NCI-H2171 (cell line): ENCODE measurements at places on chromosomes 1 and 21.
A peak's percentile ranks its signal among the peaks of the same experiment; 100 is the strongest.

- no peak for DNase-seq
These were observed 105.5 kb downstream of the EBNA1BP2 start for GRCh38 chr1:43066578-43066977.

DNA sequence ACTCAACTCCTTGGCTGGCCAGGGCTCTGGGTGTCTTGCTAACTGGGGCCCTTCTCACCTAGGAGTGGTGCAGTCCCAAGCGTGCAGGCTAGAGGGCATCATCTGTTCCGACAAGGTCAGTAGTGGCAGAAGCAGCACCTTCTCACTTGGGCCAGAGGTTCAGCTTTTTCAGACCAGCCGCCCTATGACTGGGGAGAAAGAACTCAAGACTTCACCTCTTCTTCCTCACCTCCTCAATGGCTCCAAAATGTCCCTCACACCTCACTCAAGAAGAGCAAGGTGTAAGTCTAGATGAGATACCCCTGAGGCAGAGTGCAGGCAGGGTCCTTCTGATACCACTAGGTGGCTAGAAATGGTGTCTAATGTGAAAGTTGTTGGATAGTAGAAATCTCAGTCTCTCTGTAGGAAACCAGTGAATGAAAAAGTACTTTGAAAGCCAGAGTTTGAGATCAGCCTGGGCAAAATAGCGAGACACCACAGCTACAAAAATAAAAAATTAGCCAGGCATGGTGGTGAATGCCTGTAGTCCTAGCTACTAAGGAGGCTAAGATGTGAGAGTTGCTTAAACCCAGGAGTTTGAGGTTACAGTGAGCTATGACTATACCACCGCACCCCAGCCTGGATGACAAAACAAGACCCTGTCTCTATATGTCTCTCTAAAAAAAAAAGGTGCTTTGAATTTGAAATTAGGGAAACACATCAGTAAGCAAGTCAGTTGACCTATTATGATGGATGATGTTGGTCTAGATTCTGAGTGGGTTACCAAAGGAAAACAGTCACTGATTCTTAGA lies 8.6 kb upstream of the IL20 start:
- no peak for DNase-seq

DNA sequence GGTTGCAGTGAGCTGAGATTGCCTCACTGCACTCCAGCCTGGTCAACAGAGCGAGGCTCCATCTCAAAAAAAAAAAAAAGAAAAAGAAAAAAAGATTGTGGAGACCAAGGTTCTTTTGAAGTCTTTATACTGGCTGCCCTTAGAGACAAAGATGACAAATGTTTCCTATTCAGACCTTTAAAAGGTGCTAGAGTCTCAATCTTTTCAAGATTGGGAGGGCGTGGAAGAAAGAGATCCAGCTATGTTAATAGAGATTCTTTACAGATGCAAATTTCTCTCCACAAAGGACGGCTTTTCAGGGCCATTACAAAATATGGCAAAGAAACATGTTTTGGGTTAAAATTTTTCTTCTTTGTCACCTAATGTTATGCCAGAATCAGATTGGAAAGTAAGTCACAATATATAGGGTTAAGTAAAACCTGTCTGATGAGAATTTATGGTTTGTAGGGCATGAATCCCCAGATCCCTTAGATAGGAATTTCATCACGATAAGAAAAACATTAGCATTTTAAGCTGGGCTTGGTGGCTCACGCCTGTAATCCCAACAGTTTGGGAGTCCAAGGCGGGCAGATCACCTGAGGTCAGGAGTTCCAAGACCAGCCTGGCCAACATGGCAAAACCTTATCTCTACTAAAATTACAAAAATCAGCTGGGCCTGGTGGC lies 13.0 kb upstream of the MORC3 start:
- DNase-seq: no peak

DNA sequence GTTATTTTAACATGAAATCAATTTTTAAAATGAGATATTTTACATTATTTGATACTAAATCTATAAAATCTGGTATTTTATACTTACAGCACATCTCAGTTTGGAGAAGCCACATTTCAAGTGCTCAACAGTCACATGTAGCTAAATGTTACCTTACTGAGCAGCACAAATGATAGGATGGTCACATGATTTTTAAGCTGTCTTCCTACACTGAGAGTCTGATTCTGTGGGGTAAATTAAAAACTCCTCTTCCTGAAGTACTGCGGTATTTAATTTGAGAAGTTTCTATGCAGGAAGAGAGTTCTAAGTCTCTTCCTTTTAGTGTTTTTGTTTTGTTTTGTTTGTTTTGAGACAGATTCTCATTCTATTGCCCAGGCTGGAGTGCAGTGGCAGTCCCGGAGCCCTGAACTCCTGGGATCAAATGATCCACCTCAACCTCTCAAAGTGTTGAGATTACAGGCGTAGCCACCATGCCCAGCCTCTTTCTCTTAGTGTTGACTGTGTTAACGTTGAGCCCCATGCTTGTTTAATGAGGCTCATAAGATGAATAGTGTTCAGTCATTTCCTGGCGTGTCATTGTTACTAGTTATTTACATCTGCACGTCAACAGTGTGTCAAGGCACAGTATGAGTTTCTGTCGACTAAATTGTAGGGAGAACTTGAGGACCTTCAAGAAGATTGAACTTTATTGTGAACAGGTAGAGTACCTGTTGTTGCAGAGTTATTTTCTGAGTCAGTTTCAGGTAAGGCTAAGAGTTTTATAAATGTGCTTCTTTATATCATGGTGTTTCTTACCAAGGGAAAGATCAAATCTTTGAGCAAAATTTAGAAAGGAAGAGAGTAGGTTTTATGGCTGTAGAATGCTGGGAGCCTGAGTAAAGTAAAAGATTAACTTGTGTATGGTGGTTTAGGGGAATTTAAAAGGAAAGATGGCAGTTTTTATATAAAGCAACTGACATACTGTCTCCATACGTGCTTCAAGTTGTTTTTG lies 3.3 kb downstream of the CNST start:
- DNase-seq: no peak

DNA sequence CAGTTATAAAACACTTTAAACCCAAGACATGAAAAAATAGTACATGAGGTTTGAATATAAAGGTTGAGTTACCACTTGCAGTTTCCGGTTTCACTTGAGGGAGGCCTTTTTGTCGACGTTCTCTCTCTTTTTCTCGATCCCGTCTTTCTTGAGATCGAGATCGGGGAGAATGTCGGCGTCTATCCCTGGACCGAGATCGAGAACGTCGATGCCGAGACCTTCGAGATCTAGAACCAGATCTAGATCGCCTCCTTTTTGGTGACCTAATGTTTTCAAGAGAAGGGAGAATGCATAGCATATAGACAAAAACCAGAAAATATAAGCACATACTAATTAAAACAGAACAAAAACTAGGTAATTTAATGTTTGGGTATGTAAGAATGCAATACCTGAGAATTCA lies 33.7 kb downstream of the SOD1 start:
- no peak for DNase-seq

GRCh38 chr1:47962750-47963492 lies 34.3 kb downstream of the TRABD2B start:
- DNase-seq: peak; percentile 81

DNA sequence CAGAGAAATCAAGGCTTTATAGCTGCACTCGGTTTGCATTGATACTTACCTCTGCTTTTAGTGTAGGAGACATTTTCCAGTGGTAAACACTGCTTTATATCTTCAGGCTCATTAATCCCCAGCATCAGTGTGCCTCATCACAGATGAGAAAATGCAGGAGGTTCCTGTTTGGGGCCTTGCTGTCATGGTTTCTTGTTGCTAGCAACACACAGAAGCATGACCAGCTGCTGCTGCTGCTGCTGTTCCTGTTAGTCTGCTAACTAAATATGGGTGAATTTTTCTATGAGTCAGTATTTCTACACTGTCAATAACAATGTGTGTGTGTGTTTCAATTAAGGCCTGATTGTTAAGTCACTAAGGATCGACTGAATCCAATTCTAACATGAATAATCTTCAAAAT lies 85.8 kb upstream of the RGS1 start:
- peak; percentile 61 for DNase-seq

DNA sequence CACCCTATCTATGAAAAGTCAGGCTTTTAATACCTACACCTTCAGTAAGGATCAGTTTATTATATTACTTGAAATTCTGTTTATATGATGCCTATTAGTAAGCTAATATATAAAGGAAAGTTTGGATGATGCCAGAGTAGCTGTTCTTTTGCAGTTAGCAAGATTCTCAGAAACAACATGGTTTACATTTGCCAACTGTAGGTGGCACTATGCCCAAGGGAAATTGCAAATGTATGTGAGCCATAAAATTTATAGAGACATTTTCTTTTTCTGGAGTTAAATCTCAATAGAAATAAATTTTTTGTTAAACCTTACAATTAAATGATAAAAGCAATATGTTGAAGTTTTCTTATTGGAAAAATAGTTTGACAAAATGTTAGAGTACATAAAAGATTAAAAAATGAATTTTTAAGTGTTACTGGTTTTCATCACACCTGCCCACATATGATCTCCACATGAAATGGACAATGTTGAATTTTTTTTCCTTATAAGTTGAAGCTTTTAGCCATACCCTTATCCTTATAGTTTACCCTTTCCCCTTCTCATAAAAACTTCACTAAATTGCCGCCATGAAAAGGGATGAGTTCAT lies 32.1 kb upstream of the EPHX4 start:
- peak; percentile 24 for DNase-seq

GRCh38 chr1:205375835-205376545 lies 19.3 kb upstream of the KLHDC8A start:
- peak; percentile 54 for DNase-seq

GRCh38 chr1:32741413-32742198 lies 39.0 kb upstream of the SYNC start:
- DNase-seq: no peak

DNA sequence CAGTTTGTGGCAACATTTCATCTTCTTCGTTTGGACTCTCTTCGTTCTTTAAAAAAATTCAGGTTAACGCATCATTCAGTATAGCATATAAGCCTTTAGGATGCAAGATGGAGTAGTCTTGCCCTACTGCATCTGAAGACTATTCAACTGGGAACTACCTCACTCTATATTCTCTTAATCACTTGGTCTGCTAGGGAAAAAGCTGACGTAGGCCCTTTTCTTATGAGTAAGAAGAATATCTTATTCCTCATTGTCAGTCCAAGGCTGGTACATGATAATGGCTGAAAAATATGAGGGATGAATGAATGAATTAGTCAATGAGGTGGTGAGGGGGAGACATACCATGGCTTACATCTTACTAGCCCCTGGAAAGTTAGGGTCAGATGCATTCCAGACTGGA lies 294.2 kb downstream of the GPATCH2 start:
- no peak for DNase-seq

DNA sequence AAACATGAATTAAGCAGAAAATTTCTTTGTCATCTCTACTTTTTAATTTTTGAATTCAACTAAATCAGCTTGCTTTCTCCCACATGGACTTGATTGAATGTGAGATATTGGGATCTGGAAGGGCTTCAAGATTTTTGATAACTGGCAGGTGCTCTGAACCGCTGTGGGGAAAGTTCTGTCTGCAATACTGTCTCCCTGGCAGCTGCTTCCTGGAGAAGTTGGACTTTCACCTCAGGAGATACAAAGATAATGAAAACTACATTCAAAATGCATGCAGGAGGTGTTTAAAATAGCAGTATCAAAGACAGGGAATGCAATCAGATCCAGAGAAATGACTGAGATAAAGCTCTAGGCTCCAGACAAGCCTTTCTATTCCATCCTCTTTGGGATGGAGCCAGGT lies 338.3 kb downstream of the NEGR1 start:
- no peak for DNase-seq

DNA sequence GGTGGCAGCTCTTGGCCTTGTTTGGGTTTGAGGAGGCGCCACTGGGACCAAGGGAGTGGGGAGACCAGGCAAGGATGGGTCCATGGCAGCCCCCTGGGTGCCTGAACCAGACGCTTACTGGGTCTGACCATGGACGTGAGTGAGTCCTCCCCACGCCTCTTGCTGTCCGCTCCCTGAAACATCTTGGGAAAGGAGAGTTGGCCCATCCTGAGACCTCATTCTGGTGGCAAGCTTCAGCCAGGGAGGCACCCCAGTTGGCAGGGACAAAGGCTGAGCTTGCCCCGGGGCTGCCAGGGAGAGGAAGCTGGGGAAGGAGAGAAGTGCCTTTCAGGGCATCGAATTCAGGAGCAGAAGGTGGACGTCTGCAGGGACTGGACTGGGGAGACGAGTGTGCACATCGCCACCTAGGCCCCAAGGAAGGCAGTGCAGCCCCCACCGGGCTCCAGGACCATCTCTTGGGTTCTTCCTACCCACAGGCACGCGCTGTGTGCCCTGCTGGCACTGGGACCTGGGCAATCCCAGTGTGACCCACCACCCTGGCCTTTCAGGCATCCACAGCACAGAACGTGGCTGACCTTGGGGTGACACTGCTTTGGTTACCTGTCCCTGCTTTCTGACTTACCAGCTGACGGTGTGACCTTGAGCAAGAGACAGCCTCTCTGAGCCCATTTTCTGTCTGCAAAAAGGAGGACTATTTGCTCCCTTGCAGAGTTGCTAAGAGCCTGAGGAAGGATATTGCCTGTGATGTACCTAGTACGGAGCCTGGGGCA lies 132.9 kb upstream of the WNT4 start:
- no peak for DNase-seq

- DNase-seq: no peak
These were observed 44.9 kb downstream of the GREM2 start for GRCh38 chr1:240567066-240567465.

GRCh38 chr1:204588826-204589225 lies 72.6 kb downstream of the MDM4 start:
- no peak for DNase-seq

GRCh38 chr1:238457610-238458009 lies 566.9 kb upstream of the ZP4 start:
- DNase-seq: no peak

GRCh38 chr1:90206260-90206659 lies 211.3 kb downstream of the ZNF326 start:
- no peak for DNase-seq

DNA sequence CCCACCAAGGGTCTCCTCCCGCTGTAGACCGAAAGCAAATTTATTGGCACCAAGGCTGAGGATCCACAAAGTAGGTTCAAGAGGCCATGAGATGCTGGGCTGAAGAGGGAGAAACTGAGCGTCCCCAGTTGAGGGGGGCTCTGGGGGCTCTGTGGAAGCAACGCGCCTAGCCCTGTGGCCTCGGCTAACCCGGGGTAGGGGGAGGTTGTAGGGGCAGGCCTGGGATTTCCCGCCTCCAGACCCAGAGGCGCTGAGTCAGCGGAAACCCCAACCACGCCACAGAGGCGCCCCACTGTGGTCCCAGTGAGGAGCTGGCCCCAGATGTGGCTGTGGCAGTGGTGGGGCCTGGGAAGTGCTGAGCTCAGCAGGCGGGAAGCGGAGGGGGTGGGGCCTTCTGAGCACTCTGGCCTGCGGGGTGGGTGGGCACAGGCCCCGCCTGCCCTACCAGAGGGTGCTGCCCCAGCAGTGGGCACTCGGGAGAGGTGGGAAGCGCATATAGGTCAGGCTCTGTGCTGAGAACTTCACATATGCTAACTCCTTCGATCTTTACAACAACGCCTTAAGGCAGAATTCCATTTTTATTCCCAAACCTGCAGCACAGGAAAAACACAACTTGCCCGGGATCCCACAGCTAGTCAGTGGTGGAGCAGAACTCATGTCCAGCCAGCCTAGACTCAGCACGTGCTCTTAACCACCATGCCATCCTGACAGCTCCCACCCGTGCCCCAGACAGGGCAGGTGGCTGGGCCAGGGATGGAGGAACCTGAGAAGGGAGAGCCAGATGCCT lies 1.5 kb upstream of the COL16A1 start:
- no peak for DNase-seq
